Left lung (tissue), 14 donors: ENCODE measurements at places on chromosomes 2 and 18.

DNA sequence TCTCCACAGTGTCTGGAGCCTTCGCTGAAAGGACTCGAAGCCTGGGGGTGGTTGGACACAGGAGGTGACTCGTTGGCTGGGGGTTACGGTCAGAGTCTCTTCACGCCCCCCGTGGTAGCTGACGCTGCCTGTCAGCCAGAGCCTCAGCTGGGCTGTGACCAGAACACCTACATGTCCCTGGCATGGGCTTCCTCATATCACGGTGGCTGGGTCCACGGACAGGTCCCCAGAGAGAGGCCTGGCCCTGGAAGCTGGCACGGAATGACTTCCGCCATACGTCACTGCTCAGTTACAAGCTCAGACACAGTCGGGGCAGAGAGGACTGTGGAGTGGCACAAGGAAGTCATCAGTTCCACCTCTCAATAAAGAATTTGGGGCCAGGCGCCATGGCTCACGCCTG, 28.5 kb downstream of the ITGB1BP1 start:
- no peak for DNase-seq

- DNase-seq, result no peak
Measured at GRCh38 chr18:38256366-38256765, 690.8 kb upstream of the CELF4 start.

- DNase-seq, result no peak
Measured at GRCh38 chr2:222753251-222753824, 81.9 kb downstream of the MOGAT1 start.

DNA sequence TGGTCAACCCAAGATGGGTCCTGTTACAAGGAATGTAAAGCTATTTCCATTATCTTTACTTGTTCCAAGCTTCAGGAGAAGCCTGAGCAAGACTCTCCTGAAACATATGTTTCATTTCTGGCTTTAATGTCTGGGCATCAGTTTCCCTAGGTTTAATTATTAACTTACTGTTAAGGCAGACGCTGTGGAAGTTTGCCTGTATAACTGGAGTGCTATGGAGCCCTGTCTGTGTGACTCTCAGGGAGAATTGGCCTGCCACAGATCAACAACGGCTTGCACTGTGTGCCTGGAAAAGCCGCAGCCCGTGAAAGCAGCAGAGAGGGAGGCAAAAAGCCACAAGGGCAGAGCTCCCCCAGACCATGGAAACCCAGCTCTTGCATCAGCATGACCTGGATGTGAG, 22.1 kb upstream of the LONRF2 start:
- DNase-seq, result no peak

GRCh38 chr2:186255823-186256222, 230.2 kb upstream of the ZC3H15 start:
- DNase-seq, result no peak

DNA sequence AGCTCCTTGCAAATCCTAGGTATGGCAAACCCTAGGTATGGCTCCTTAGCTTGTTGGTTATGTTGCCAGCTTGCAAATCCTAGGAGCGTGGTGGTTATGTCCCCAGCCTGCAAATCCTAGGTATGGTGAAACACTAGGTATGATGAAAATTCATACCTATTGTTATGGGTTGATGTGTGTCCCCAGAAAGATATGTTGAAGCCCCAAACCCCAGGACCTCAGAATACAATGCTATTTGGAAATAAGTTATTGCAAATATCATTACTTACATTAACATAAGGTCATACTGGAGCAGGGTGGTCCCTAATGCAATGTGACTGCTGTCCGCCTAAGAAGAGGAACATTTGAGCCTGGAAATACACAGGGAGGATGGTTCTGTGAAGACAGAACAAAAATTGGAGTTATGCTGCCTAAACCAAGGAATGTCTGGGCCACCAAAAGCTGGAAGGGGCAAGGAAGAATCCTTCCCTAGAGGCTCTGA, 220.8 kb downstream of the MYCN start:
- no peak for DNase-seq

DNA sequence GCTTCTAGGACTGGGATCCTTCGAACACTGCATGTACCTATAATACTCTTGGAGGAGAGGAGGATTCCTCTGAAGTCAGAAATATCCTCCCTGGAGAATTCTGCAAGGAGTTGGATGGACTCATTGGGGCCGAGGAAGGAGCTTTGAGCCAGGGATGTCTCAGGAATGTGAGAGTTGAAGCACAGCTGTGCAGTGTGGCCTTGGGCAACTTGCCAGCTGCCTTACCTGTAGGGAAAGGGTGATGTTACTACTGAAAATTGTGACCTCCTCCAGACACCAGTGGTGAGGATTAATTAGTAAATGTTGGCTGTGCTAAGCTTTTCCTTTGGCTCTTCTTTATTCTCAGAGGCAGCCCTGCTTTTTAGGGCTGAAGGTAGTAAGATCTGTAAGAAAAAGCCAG, 41.4 kb downstream of the FMNL2 start:
- no peak for DNase-seq

DNA sequence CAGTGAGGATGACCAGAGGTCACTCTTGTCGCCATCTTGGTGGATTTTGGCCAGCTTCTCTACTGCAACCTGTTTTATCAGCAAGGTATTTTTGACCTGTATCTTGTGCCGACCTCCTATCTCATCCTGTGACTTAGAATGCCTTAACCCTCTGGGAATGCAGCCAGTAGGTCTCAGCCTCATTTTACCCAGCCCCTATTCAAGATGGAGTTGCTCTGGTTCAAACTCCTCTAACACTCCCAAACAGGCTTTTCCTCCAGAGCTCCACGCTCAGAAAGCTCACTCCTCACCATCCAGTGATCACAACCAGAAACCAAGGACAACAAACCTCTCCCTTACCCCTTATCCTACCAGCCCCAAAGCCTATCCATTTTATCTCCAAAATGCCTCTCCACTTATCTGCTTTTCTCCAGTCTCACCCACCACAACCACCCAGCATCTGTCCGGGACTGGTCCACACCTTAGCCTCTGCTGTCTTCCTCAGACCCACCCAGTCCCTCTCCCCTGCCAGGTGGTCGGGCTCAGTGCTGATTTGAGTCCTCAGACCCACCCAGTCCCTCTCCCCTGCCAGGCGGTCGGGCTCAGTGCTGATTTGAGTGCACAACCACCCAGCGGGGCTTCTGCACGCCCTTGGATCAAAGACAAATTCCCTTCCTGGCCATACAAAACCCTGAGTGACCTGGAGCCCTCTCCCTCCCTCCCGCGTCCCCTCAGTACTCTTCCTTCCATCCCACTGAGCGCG, 11.7 kb upstream of the SMAD7 start:
- no peak for DNase-seq

- DNase-seq, result no peak
Measured at GRCh38 chr18:5298156-5298852, 2.8 kb upstream of the ZBTB14 start.

- peak; percentile 83 for DNase-seq
Measured at GRCh38 chr2:136025057-136025973, 39.9 kb upstream of the DARS1 start.
